ENCODE measurements at places on chromosomes 1 and 21.

GRCh38 chr1:165855010-165855838, 27.8 kb downstream of the UCK2 start:
- DNase-seq, result no peak

DNA sequence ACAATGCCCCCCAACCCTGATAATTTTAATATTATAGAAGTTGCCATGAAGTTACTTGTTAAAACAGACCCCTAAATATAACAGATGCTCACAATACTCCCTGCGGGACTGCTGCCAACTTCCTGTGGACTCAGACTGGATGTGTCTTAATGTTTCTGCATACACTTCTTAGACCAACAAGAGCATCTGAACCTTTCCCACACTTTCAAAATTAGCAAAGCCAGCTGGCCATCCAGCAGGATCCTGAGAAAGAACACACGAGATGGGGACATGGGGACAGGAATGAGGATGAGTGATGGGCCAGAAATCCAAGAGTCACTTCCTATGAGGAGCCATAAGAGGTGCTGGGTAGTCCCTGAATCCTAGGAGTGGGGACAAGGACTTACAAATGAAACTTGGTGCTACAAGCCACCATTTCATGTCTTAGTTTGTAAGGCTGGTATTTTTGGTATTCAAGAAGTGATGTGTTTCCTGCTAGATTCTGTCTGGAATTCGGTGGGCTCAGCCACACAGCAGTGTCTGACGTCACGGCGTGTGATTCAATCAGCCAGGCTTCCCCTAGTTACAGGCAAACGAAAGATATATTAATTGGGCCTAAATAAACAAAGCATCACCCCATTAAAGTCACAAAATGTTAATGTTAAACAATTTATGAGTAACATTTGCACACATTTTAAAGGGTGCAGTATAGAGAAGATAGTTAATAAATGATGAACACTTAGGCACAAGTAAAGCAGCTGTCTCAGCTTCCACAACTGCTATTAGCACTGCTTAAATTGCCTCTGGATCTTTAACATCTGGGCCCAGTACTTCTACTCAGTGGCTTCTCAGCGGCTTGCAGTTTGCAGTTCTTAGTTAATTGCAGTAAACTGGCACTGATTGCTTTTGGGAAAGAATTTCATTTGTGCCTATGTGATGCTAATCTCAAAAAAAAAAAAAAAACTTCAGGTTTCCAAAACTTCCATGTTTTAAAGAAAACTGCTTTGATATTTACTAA, 41.2 kb upstream of the RGS8 start:
- no peak for DNase-seq

DNA sequence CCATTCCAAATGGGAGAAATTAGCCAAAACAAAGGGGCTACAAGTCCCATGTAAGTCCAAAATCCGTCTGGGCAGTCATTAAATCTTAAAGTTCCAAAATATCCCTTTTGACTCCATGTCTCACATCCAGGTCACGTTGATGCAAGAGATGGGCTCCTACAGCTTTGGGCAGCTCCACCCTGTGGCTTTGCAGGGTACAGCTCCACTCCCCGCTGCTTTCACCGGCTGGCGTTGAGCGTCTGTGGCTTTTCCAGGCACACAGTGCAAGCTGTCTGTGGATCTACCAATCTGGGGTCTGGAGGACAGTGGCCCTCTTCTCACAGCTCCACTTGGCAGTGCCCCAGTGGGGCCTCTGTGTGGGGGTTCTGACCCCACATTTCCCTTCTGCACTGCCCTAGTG, 130.2 kb downstream of the TPR start:
- no peak for DNase-seq

- DNase-seq, result no peak
These were observed 111.4 kb upstream of the CDC42BPA start for GRCh38 chr1:227429447-227430359.

DNA sequence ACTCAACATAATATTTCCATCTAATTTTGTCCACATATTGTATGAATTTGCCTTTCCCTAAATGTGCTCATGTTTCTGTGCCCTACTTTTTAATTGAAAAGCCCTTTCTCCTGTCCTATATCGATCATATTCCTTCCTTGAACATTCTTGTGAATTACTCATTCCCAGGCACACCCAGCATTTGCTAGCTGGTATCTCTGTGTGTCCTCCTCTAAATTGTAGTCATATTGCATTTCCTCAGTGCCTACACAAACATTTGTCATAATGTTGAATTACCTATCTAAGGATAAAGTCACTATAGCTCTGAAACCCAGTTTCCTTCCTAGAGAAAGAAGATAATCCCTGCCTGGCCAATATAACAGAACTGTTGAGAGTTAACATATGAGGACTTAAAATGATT, 39.6 kb upstream of the TBX15 start:
- no peak for DNase-seq

GRCh38 chr1:203158423-203158822, 17.2 kb downstream of the MYBPH start:
- DNase-seq, result no peak

- no peak for DNase-seq
These were observed 12.9 kb upstream of the NES start for GRCh38 chr1:156689953-156690674.

DNA sequence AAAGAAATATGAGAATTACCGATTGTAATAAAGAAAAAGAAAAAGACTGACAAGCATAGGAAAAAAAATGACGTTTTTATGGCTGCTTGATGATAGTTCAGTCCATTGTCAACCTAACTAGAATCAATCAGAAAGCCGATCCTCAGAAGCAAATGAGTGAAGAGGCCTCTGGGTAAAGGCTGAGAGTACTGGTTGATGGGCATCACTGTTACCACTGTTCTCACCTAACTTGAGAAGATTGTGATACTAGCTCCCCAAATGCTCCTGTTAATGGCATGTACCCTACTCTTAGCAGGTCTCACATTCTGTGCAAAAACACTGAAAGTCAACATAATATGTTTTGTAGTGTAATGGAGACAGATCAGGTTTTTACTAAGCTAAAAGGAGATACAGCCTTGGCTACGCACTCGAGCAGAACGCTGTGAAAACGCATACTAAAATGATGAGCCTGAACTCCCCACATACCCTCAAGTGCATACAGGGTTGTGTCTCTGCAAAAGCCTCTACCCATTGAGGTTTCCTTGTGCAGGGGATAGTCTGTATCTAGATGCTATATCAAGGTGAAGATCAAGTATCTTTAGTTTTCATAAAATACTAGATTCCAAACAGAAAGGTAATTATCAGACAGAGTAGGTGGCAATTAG, 554.6 kb downstream of the SMYD3 start:
- no peak for DNase-seq

GRCh38 chr1:202964791-202965410, 2.2 kb downstream of the CYB5R1 start:
- no peak for DNase-seq

DNA sequence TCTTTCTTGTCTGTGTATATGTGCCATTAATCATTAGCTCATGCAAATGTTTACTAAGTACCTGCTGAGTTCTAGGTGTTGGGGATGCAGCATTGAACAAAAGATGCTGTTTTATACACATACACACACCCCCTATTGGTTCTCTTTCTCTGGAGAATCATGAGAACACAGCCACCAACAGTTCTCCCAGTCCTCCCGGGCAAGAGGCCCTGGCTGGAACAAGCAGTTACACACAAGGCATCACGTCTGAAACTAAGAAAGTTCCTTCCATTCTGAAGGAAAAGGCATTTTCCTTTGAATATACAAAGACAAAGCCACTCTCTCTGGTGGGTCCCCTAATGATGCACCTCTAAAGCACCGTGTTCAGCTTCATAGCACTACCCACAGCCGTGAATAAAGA, 10.8 kb downstream of the CASP9 start:
- DNase-seq, result no peak

- no peak for DNase-seq
These were observed 56.4 kb downstream of the AHCTF1 start for GRCh38 chr1:246875041-246876026.

- DNase-seq, result no peak
These were observed 22.2 kb upstream of the PRSS38 start for GRCh38 chr1:227793079-227793947.

DNA sequence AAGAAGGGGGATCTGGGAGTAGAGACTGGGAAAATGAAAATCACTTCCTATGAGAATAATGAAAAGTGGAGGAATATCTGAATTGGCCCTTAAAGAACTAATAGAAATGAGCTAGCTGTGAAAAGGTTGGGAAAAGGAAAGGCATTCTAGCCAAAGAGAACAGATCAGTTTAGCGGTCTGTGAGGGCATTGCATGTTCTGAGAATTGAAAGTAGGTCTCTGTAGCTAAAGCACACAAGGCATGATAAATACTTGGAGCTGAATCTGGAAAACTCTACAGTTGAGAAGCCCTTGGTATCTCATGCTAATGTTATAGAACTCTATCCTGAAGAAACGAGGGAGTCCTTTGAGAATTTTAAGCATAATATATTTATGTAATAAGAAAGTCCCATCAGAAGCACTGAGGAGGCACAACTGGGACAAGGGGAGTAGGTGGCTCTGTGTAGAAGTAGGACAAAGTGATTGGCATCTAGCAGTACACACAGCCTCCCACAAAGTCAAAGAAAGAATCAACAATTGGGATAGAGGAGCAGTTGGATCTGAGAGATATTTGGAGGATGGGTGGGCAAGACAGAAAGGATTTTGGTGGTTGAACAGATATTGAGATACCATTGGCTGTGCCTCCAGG, 78.7 kb downstream of the GREM2 start:
- DNase-seq, result no peak
